ENCODE measurements at places on chromosomes 1 and 21.

DNA sequence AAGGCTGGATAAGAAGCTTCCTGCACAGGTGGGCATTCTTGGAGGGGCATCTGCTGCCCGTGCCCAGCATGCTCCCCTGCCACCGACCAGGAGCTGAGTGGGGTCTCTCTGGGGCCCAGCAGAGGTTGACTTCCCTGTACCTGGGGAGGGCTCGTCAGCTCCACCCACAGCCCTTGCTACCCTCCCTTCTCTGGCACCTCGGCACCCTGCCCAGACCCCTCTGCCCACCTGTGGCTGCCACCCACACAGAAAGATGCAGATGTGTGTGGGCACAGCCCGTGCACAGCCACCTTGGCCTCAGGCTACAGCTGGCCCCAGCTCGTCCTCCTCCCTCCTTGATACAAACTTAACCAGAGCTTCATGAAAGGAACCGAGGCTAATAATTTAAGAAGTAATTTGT lies 241.2 kb upstream of the VAMP3 start:
- no peak for DNase-seq

DNA sequence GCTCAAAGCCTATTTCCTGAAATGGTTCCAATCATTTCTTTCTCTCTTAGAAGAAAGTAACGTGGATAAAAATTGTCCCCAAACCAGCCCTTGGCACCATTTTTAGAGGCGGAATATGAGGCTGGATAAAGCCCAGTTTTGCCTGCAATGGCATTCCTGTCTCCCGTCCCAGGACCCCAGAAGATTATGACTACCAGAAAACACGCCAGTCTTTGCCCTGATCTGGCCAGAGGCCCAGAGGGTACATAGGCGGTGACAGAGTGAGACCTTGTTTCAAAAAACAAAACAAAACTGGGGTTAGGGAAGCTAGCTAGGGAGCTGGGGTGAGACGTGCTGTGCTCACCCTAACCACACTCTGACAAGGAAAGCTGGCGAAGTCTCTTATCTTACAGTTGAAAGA lies at the start of gene AADACL4:
Gene AADACL4 (plus strand): TSS at position 301 of the 400 bp plus-strand sequence. CDS start 462 bp downstream, outside the sequence.
- DNase-seq = no peak

DNA sequence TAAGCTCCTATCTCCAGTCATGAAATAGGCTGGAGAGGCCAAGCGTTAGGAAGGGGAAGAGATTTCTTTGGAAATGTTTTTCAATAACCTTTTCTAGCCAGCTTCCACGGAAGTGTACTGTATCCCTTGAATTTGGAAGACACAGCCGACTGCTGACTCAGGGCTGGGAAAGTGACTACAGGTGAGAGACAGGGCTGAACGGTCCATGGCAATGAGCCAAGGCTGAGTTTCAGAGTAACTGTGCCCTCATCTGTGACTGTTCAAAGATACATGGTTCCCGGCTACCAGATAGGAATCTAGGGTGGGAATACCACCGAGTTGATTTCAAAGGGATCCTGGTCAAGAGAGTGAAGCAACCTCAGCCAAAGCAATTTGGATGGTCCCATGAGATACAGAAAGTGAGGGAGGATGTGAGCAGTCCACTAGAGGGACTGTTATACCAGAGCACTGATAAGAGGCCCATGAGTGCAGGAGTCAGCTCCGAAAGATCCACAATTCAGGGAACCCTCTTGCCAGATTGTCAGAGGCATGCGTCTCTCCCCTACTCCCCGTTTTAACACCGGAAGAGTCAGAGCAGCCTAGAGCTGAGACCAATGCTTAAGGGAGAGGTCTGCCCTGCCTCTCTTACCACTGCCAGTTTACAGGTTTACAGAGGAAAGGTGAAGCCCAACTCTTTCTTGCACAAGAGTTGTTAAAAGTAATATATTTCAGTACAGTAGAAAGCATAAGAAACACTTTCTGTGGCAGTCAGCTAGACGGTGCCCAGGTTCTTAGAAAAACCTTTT lies 3.2 kb upstream of the KRTAP19-8 start:
- no peak for DNase-seq

- no peak for DNase-seq
These were observed 420 bp upstream of the IFI16 start for GRCh38 chr1:159009287-159009686.

DNA sequence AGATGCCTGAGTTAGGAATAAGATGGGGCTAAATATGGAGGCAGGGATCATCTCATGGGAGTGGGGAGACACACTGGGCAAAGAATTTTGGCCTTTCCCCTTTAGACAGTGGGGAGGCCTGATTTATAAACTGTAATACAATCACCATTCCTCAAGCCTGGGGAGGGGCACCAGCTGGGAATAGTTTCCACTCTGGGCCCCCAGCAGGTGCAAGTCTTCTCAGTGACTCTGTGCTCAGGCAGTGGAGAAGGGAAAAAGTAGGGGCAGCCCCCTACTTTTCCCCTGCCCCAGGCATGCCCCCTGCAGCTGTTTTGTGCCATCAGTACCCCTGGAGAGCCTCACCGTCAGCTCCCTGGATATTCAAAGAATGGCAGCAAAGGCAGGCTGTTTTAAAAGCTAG lies 19.1 kb downstream of the COA7 start:
- DNase-seq = no peak

- no peak for DNase-seq
These were observed 2.4 kb downstream of the CD247 start for GRCh38 chr1:167515893-167516321.

- no peak for DNase-seq
These were observed 1038.3 kb downstream of the AMY1C start for GRCh38 chr1:104787866-104788510.

DNA sequence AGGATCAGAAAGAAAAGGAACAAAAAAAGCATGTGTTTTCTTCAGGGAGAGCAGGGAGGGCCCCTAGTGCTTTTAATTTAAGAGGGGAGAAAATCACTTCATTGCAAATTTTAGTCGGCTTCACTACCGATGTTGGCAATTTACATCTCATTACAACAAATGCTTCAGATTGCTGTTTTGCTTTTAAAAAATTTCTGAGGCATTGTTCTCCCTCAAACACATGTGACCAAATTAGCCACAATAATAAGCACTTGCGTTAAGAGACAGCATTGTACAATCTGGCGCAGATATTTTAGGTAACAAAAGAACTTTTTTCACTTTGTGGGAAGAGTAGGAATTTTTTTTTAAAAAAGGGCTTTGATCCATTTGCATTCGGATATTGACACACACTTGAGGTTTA lies 29.8 kb downstream of the BEND5 start:
- no peak for DNase-seq

DNA sequence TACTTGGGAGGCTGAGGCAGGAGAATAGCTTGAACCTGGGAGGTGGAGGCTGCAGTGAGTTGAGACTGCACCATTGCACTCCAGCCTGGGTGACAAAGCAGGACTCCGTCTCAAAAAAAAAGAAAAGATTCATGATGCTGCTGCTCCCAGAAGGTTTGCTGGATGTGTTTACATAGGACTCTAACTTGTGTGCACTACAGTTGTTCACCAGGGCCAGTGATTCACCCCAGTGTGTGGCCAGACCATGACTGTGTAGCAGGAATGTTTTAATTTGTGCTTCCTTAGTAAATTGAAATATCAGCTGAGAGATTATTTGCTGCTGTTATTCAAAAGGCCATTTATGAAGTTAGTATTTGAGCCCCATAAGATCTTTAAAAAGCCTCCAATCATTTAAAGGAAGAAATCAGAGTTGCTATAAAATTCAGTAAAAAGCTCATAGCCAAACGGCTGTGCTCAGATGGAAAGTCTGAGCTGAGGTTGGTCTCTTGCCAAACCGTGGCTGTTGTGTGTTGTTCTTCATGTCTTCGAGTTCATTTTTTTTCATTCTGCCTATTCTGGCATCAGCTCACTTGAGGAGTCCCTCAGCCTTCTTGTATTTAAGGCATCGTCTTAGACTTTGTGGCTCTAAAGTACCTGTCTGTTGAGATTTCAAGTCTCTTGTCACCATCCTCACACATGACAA lies 18.1 kb upstream of the PGD start:
- DNase-seq = no peak

DNA sequence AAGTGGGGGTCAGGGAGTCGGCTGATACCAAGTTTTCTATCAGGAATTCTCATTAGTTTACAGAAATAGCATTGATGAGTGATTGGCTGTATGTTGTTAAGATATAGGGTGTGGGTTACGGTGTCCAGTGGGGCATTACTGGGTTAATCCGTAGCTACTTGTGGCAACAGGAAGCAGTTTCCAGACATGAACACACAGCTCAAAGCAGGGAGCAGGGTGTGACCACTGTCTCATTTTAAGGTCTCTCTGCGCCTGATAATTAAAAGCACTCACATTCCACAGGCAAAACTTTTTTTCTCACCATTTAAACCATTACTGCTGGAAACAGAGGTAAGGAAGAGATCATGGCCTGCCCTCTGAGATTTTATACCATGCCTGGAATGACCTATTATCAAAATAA lies 114.9 kb downstream of the SIK1 start:
- no peak for DNase-seq
